Central memory CD4-positive, alpha-beta T cell (primary cell): ENCODE measurements at places on chromosomes 2 and 18.

- DNase-seq = no peak
Measured at GRCh38 chr2:233233618-233234230, 17.7 kb upstream of the ATG16L1 start.

GRCh38 chr2:199261936-199262335, 195.8 kb downstream of the SATB2 start:
- no peak for DNase-seq

- peak; percentile 17 for DNase-seq
Measured at GRCh38 chr2:855177-855576, 95.5 kb upstream of the SNTG2 start.

GRCh38 chr2:86788881-86789686, 1.6 kb downstream of the CD8A start:
- DNase-seq = no peak

DNA sequence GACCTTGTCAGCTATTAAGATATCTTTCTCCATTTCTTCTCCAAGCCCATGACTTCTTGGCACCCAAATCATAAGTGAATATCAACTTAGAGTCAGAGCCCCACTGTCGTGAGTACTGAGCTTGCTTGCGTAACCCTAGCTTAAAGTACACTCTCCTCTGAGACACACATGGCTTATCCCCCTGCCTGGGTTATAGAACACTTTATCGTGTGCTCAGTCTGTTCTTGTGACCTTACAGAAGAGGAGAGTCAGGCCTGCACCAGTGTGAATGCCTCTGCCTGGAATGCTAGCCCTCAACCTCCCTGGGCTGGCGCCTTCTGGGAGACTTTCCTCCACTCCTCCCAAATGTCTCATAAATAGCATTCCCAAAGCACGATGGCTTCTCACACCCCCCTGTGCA, 79.3 kb downstream of the CEP192 start:
- no peak for DNase-seq

DNA sequence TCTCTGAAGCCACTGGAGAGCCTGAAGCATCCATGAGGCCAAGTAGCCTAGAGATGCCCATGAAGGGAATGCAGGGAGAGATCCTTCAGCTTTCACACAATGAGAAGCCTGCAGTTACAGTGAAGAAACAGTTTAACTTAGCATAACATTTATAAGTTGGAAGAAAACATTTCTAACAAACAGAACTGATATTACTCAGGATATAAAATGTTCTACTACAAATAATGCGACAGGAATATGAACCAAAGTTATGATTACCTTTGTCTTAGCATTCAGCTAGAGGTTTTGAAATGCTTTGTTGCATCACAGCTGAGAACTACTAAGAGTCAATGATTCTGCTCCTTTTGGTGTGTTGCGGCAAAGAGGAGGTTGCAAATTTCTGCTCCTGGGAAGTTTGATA, 6.9 kb upstream of the KYNU start:
- no peak for DNase-seq

GRCh38 chr2:239696559-239697207, 295.9 kb upstream of the HDAC4 start:
- no peak for DNase-seq
